ENCODE measurements at places on chromosomes 2 and 18.

GRCh38 chr2:64854773-64855237 is 134.4 kb upstream of the SLC1A4 start:
- DNase-seq = no peak

- DNase-seq = no peak
Measured at GRCh38 chr18:76668119-76668518, 154.2 kb upstream of the ZNF236 start.

GRCh38 chr2:226256237-226256636 is 543.4 kb downstream of the IRS1 start:
- no peak for DNase-seq

- DNase-seq = no peak
Measured at GRCh38 chr2:38181806-38182491, 106.0 kb upstream of the CYP1B1 start.

DNA sequence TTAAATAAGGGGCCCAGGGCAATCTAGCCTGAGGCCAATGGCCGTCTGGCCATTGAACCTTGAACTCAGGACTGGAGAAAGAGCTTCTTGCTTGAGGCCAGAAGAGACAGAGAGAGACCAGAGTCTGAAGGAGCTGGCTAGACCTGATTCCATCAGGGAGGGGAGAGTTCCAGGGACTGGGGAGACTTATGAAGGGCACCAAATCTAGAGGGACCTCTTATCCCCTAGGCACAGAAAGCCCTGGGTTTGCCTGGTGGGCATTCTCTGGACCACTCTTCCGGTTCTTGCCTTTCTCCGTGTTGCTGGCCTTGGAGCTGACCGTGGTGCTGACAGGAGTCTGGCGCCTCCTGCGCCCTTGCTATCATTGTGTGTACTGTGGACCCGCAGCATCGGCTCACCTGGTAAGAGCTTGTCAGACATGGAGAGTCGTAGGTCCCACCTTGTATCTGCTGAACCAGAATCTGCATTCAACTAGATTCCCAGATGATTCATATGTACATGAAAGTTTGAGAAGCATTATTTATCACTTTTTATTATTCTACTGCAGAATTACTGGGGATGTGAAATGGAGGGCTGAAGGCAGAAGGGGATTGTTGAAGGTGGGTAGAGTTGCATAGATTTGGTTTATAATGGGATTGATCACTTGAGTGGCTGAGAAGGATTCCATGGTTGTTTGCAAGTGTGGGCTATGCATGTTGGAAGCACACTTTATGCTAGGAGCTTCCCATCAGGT is 4.3 kb upstream of the TRPM8 start:
- peak; percentile 4 for DNase-seq

GRCh38 chr18:21179590-21180220 is 62.3 kb upstream of the GREB1L start:
- DNase-seq = peak; percentile 39

- no peak for DNase-seq
Measured at GRCh38 chr18:24506175-24506574, 45.7 kb downstream of the HRH4 start.

GRCh38 chr18:75071866-75072671 is 136.9 kb downstream of the PTGR3 start:
- no peak for DNase-seq

DNA sequence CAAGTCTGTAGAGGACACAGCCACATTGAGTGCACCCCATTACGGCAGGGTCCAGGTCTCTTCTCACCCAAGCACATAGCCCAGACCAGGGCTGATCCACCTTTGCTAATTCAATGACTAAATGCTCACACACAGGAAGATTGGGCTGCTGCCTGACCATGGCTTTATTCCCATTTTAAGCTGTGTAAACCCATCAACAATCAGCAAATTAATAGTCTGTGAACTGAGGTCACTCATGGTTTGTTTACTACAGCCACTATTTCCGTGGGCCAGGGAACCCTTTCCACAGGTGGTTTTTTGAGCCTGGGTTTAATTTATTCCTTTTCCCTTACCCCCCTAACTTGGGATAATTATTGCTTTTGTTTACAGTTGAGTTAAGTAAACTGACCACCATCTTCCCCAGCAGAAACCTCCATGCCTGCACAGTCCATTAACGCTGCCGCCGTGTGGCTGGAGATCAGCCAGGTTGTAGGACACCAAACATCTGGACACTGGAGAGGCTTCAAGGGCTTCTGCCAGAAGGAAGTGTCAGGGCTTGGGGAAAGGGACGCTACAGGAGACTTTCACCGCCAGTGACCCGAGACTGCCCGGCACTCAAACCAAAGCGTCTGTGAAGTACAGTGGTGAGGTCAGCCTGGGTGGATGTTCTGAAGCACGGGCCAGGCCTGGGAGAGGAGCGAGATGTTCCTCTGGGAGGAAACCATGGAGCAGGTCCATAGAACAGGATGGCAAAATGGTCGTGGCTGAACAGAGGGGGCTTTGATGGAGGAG is 282.9 kb downstream of the DYSF start:
- DNase-seq = no peak

GRCh38 chr2:63050334-63051041 is at the start of gene OTX1:
TSS of gene OTX1 (plus strand) at chr2:63050830. CDS start at chr2:63052991, 2,161 bp downstream.
- no peak for DNase-seq

GRCh38 chr2:142694282-142694681 is 183.2 kb upstream of the KYNU start:
- DNase-seq = no peak

GRCh38 chr2:179020156-179020750 is 29.7 kb downstream of the CCDC141 start:
- DNase-seq = no peak

GRCh38 chr2:158723181-158723838 is 71.8 kb upstream of the DAPL1 start:
- no peak for DNase-seq

GRCh38 chr2:113697516-113697915 is 58.9 kb downstream of the SLC35F5 start:
- no peak for DNase-seq

DNA sequence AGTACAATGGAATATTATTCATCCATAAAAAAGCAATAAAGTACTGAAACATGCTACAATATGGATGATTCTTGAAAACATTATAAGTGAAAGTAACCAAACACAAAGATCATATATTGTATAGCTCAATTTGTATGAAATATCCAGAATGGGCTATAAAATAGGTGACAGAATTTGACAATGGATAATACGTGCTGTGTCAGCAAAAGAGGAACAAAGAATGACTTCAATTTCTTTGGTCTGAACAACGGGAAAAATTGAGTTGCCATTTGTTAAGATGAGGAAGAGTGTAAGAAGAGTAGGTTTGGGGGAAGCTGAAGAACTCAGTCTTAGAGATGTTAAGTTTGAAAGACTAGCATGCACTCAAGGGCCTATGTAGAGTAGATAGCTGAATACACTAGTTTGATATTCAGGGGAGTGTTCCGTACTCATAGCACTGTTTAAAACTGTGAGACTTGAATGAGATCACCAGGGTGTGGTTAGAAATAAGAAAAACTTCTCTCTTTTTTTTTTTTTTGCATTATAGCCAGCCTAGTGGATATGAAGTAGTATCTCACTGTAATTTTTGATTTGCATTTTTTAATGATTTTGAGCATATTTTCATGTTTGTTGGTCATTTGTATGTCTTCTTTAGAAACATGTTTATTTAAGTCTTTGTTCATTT is 213.6 kb downstream of the NR4A2 start:
- DNase-seq = no peak

- no peak for DNase-seq
Measured at GRCh38 chr2:28348149-28348567, 44.5 kb upstream of the FOSL2 start.

DNA sequence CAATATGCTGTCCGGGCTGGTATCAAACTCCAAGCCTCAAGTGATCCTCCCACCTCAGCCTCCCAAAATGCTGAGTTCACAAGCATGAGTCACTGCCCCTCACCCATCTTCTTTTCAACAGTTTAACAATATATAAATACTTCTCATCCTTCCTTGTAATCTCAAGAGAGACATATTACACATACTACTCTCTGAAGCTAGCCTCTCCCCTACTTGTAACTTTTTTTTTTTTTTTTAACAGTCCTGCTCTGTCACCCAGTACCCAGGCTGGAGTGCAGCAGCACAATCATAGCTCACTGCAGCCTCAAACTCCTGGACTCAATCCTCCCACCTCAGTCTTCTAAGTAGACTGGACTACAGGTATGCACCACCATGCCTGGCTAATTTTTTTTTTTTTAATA is 5.7 kb downstream of the GFPT1 start:
- no peak for DNase-seq

GRCh38 chr2:58913082-58913726 is 672.1 kb upstream of the FANCL start:
- no peak for DNase-seq

DNA sequence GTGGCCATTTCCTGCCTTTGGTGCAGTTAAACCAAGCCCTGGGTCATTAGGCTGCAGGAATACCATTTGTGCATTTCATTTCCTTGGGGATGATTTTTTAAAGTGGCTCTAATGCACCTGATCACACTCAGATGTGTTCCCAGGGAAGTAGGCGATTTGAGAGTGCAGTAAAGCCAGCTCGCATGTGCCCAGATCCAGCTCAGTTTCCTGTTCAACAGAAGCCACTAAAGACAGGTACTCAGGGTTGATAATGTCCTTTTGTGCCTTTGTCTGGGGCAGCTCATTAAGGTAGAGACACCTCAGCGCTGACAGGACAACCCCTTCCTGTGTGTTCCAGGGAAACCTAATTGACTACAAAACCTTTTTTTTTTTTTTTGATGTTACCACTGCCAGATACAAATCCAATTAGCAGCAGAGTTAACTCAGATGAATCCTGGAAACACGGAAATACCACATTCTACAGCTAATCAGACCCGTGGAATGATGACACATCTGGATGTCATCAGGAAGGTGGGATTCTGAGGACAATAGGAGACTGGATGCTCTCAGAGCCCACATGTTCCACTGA is 15.2 kb upstream of the CHRNA1 start:
- no peak for DNase-seq

DNA sequence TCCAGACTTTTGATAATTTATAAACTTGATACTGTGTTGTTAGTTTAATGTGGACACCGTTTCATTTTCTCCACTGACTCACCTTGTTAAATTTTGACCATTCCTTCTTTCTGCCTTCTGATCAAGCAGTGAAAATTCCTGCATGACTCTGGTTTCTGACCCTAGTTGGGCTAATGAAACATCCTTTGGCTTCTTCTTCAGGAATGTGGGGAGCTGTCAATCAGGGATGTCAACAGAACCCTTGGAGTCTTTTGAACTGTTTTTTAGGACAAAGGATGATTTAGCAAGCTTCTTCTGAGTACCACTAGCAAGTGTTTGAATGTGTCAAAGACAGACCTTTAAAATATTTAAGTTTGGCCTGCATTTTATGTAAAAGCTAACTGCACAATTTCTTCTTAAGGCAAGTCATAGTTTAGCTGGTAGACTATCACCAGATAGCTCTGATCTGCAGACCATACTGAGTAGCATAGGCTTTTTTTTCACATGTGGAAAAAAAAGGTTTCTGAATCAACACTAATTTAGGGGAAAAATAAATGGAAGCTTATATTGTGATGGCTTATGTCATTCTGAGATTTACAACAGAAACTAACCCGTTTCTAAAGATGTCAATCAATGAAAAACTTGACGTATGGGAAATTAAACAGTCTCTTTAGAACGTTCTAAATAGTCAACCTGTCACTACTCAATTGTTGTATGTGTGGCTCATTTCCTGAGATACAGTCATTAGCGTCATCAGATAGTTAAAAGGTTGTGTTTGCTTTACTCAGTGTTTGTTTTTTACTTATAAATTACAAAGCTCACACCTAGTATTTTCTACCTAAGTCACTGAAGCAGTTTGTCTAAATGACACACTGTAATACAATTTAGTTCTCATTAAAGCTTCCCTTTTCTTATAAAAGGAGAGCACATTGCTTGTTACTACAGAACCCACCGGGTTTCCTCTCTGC is 311.4 kb downstream of the PTPRM start:
- DNase-seq = no peak

DNA sequence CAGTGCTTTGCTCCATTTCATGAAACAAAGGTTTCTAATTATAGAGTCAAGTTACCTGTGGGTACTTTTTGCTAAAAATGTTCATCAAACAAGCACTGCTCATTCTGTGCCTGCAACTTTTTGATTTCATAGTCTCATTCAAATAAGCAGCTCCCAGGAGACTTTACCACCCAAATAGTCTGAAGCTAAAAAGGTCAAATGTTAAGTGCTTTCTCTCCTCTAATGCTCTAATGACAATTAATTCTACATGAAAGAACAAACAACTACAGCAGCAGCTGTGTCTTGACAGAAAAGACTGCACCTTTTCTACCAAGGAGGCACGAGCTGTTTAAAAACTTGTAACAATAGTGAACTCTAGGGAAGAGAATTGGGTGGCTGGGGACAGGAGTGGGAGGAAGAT is 65.3 kb downstream of the CCDC93 start:
- no peak for DNase-seq
